ENCODE measurements at places on chromosomes 12 and 14.
A peak's percentile ranks its signal among the peaks of the same experiment; 100 is the strongest.

DNA sequence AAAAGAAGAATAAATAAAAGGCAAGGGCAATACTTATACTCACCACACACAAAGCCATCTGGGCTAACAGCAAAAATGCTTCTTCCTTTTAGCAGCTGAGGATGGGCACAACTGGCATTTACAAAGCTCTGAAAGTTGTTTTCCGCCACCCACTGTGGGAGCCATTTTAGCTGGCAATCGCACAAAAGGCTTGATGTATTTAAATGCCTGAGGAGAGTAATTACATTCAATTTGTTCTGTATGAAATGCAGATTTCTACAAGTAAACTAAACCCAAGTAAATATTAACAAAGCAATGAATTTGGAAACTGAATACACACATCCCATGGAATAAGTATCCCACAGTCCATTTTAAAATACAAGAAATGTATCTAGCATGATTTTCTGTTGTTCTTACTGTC, 37.5 kb downstream of the LRIG3 start:
- DNase-seq, result no peak

DNA sequence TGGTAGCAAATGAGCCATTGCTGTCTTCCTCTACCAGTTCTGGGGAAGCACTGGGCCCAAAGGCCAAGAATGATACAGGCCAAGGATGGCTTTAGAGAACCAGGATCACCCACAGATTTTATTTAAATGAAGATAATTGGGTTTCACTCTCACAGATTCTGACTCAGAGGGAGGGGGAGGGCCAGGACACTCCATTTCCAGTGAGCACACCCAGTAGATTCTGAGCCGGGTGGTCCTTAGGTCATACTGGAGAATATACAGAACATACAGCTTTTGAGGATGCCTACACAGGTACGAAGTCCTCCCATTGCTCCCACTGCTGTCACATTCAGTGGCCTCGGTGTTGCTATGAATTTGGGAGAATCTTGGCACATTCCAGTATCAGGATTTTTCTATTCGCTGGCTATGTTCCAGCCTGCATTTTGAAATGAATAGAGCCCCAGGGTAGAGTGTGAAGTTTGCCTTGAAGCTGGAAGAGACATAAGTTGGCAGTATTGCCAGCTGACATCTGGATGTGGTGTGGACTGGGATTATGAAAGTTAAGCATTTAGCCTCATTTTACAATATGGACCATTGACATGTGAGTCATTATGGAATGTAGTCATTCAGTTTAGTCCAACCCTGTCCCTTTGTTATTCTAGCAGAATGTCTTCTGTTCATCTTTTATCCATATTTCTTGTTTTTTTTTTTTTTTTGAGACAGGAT, 45.8 kb upstream of the POC1B start:
- peak; percentile 71 for DNase-seq

DNA sequence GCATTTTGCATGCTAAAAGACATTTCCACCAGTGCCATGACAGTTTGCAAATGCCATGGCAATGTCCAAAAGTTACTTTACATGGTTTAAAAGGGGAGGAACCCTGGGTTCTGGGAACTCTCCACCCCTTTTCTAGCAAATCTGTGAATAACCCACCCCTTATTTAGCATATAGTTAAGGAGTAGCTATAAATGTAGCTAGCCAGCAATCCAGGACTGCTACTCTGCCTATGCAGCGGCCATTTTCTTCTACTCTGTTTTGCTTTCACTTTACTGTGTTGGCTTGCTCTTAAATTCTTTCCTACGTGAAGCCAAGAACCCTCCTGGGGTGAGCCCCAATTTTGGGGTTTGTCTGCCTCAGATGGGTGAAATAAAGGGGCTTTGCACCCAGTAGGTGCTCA, 141.0 kb downstream of the PTPN11 start:
- no peak for DNase-seq

- no peak for DNase-seq
Measured at GRCh38 chr14:76138119-76138757, 13.5 kb upstream of the GPATCH2L start.

DNA sequence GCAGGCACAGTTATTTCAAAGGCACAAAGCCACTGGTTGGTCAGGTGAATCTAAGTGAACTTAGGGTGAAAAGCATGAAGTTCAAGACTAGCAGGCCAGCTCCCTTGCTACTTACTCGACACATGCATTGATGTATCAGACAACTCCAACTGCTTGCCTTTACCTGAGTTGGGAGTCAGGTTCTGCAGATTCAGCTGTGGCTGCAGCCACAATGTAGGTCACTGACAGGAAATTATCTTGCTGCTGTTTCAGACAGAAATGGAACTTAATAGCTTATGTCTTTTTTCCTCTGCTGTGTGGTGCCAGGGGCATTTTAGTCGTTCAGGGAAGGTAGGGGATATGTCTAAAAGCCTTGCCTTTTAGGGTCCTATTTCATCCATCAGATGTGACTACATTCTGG, 125.6 kb upstream of the RPH3A start:
- no peak for DNase-seq

DNA sequence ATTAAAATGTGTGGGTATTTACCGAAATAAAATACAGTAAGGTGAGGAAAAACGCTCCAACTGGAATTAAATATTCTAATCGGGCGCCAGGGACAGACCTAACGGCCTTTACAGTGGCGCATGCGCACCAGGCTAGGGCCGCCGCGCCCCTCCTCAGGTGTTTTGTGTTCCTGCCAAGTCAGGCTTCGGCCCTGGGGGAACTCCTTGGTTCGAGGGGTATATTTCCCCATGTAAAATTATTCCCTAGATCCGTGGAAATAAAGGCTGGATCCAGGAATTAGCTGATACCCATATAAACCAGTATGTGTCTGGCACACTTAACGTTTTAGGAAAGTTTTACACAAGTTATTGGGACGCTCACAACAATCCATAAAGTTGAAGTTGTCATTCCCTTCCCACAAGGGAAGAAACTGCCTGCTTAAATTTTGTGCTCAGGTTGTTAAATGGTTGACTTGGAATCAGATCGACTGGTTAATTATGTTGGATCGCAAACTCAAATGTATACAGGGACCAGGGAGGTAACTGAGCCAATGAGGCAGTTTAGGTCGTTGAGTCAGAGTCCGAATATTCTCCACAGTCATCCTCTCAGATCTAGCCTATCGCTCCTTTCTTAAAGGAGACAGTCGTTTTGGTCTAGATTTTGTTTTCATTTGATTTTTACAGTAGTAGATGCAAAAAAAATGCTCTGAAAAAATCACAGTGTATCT, 621 bp upstream of the ANAPC7 start:
- peak; percentile 94 for DNase-seq

DNA sequence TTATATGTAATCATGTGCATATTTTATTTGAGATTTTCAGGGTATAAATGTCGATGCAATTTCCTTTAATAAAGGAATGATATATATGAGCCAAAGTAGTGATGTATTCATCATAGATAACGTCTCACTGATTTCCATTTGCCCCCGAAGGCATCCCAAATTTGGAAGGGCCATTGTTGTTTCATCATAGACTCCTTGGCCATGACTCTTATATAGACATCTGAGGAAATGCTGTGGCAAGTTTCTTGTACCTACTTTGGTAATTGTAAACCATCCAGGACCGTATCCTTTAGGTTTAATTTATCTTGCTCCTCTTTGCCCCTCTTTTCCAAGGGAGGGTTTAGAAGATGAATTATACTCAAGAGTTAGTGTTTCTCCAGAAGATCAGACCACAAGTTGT, 84.7 kb downstream of the SAMD4A start:
- no peak for DNase-seq

GRCh38 chr14:105178069-105178867, 2.8 kb downstream of the NUDT14 start:
- no peak for DNase-seq

DNA sequence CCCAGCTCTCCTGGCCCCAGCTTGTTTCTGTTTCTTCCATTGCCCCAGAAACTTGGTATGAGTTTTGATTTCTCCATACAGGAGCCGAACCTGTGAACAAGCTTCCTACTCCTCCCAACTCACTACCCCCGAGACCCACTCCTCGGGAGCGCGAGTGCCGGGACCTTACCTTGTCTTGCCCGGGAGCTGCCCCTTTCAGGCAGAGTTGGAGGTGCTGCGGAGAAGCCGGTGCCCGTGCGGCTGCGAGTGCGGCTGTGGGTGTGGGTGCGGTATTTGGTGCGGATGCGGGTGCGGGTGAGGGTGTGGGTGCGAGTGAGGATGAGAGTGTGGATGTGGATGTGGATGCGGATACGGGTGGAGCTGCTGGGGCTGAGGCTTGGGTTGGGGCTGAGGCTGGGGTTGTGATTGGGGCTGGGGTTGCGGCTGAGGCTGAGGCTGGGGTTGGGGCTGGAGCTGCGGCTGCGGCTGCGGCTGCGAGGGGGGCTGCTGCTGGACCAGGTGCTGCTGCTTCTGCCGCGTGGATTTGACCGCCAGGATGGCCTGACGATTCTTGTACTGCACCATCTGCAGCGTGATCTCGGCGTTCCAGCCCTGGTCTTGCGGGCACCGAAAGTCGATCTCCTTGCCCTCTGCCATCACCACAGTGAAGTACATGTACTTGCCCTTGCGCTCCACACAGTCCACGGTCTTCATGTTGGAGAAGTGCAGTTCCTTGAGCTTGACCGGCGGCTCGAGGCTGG, 1.1 kb downstream of the PHLDA1 start:
- DNase-seq, result peak; percentile 29

Data from AG20443 (cell line).